ENCODE measurements at places on chromosomes 5 and 9. TPM values are rescaled to one million over a fixed set of nuclear protein-coding genes. Genes with fewer than 3 reads are reported as not detected.

- H3K27ac ChIP-seq = no peak overlapping the region
- DNase-seq = no peak
- H3K27me3 ChIP-seq = no peaks in the 10 kb centered on the region
- no peaks in the 10 kb centered on the region for H3K4me1 ChIP-seq
These were observed 10.5 kb downstream of the SLC38A9 start for GRCh38 chr5:55701462-55702103.

GRCh38 chr5:112983363-112983762, 6.8 kb downstream of the DCP2 start:
- H3K4me3 ChIP-seq = no peak overlapping the region
- no peak for DNase-seq
- H3K27ac ChIP-seq = no peak overlapping the region
- peaks cover 17% of the 10 kb centered on the region for H3K4me1 ChIP-seq
- H3K36me3 ChIP-seq = peaks cover 29% of the 10 kb centered on the region
- H3K27me3 ChIP-seq = no peaks in the 10 kb centered on the region

DNA sequence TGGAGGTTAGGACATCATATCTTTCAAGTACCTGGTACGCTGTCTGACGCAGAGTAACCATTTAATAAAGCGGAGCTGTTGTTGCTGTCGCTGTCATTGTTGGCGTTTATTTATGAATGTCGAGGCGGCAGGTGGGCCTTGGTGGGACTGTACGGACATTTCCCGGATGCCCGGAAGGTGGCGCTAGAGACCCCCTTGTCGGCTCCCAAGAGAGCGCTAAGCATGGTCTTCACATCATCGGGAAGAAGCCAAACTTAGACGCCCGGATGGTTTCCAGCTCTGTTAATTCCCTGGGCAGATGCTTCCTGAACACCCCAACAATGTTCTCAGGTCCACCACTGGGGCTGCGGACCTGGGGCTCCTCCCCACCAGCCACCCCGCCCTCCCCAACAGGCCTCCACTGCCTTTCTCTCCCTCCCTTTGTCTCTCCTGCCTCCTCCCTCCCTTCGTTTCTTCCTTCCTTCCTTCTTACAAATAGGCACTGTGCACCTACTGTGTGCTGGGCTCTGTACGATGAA, 54.1 kb downstream of the DUSP1 start:
- H3K27me3 ChIP-seq = no peaks in the 10 kb centered on the region
- peaks cover 14% of the 10 kb centered on the region for H3K4me1 ChIP-seq

GRCh38 chr9:97413462-97413861, 1.6 kb downstream of the TDRD7 start:
- H3K4me1 ChIP-seq = peaks cover 8% of the 10 kb centered on the region
- H3K27me3 ChIP-seq = peaks cover 7% of the 10 kb centered on the region
- no peak overlapping the region for H3K27ac ChIP-seq
- DNase-seq = no peak
- H3K4me3 ChIP-seq = no peak overlapping the region

DNA sequence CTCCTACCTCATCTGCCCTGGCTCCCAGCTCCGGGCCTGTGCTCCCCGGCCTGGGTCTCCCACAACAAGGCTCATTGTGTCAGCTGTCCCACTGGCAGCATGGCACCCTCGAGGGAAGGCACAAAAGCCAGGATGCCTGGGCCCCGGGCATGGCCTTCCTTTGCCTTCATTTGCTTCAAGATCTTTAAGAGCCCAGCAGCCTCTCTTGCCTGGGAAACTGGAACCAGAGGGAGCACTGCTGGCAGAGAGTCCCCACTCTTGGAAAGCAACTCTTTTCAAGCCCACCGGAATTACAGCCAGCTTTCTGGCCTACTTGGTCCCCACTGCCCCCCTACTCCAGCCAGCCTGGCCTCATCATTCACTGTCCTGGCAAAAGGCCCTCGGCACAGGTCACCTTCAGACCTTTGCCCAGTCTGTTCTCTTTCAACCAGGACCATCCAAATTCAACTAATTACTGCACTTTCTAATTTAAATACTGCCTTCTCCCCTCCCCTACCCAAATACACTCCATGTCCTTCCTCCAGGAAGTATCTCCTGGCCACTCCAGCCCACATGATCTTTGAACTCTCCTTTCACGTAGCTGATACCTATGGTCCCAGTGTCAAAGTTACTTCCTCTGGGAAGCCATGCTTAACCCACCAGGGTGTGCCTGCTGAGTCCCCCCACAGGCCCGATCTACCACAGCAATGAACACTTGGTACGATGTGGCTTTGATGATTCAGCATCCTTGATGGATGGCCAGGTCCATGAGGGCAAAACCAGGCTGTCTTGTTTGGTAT, 8.9 kb downstream of the ZER1 start:
- H3K27ac ChIP-seq = no peak overlapping the region
- no peaks in the 10 kb centered on the region for H3K36me3 ChIP-seq
- H3K27me3 ChIP-seq = no peaks in the 10 kb centered on the region
- no peaks in the 10 kb centered on the region for H3K4me1 ChIP-seq
- DNase-seq = no peak

- no peak overlapping the region for H3K4me3 ChIP-seq
- DNase-seq = no peak
- no peak overlapping the region for H3K27ac ChIP-seq
- H3K27me3 ChIP-seq = peaks cover 30% of the 10 kb centered on the region
- H3K36me3 ChIP-seq = no peaks in the 10 kb centered on the region
These were observed 35.3 kb downstream of the MAT2B start for GRCh38 chr5:163540696-163541095.

GRCh38 chr9:123253204-123253603, 15.2 kb downstream of the STRBP start:
- no peaks in the 10 kb centered on the region for H3K27me3 ChIP-seq
- no peaks in the 10 kb centered on the region for H3K4me1 ChIP-seq
- H3K4me3 ChIP-seq = no peak overlapping the region
- H3K27ac ChIP-seq = no peak overlapping the region

- no peaks in the 10 kb centered on the region for H3K4me1 ChIP-seq
- H3K27me3 ChIP-seq = no peaks in the 10 kb centered on the region
- H3K36me3 ChIP-seq = no peaks in the 10 kb centered on the region
- no peak overlapping the region for H3K4me3 ChIP-seq
These were observed 63.5 kb upstream of the BARX1 start for GRCh38 chr9:94018628-94019027.

- H3K36me3 ChIP-seq = peaks cover 26% of the 10 kb centered on the region
- H3K27me3 ChIP-seq = no peaks in the 10 kb centered on the region
- peak overlapping the region; percentile 100 for H3K4me3 ChIP-seq
- no peak for DNase-seq
- peaks cover 36% of the 10 kb centered on the region for H3K4me1 ChIP-seq
- H3K27ac ChIP-seq = peak overlapping the region; percentile 85
These were observed 360 bp downstream of the KLF4 start for GRCh38 chr9:107489144-107489673.

DNA sequence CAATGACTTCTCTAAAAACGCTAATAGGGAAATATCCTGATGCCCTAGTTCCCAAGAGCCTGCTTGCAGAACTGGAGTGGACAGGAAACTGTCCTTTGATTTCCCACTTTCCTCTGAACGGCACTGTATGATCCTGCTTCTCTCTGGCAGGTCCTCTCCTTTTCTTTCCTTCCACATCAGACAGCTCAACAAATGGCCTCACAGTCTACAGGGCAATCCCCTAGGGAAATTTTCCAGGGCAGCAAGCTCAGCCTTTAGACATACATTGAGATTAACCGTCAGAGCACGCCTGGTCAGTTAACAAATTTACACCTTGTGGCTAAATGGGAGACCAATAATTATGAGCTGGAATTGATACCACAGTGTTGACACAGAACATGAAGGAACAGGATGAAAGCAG, 164.9 kb downstream of the SLC24A2 start:
- no peak for DNase-seq
- H3K4me3 ChIP-seq = no peak overlapping the region
- peaks cover 11% of the 10 kb centered on the region for H3K27me3 ChIP-seq
- H3K36me3 ChIP-seq = no peaks in the 10 kb centered on the region

DNA sequence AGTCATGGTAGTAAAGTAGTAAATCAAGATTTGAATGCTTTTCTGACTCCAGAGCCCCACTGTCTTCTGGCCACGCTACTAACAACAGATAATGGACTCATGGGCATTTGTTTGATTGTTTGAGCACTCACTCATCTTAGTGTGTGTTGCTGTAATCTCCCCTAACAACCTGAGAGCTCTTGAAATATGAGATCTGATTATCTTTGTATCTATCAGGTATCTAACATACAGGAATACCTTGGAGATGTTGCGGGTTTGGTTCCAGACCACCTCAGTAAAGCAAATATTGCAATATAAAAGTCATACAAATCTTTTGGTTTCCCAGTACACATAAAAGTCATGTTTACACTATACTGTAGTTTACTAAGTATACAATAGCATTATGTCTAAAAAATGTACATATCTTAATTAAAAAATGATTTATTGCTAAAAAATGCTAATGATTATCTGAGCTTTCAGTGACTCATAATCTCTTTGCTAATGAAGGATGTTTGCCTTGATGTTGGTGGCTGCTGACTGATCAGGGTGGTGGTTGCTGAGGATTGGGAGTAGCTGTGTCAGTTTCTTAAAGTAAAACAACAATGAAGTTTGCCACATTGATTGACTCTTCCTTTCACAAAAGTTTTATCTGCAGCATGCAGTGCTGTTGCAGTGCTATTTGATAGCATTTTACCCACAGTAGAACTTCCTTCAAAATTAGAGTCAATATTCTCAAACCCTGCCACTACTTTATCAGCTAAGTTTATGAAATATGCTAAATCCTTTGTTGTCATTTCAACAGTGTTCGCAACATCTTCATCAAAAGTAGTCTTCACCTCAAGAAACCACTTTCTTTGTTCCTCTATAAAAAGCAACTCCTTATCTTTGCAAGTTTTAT, 92.2 kb downstream of the ZNF462 start:
- H3K4me3 ChIP-seq = no peak overlapping the region
- DNase-seq = no peak
- H3K27me3 ChIP-seq = no peaks in the 10 kb centered on the region
- no peak overlapping the region for H3K27ac ChIP-seq

DNA sequence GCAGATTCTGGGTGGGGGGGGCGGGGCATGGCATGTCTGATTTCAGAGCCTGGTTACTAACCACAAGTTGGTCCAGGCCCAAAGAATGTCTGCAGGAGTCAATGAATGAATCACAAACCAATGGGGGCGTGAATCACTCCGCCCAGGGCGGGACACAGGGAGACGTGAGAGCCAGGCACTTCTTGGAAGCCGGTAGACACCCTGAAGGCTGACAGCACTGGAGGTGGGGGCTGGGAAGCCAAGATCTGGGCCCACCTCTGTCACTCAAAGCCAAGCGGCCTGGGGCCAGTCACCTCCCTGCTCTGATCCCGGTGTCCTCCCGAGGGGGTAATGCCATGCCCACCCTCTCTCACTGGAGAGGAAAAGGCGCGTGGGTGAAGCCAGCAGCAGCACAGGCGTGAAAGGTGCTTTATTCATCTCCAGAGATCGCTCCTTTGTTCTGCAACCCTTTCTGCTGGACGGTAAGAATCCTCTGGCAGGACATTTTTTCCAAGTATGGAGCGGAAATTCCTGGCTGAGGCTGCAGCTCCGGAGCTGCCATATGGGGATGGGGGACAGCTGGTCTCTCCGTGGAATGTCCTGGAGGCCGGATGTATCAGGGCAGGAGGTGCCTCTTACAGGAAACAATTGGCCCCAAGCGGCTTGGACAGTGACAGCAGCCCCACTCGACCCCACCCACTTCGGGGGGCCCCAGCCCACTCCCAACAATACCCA, 85.0 kb downstream of the STK10 start:
- H3K27me3 ChIP-seq = no peaks in the 10 kb centered on the region
- H3K27ac ChIP-seq = no peak overlapping the region
- peak; percentile 84 for DNase-seq
- peaks cover 26% of the 10 kb centered on the region for H3K4me1 ChIP-seq

DNA sequence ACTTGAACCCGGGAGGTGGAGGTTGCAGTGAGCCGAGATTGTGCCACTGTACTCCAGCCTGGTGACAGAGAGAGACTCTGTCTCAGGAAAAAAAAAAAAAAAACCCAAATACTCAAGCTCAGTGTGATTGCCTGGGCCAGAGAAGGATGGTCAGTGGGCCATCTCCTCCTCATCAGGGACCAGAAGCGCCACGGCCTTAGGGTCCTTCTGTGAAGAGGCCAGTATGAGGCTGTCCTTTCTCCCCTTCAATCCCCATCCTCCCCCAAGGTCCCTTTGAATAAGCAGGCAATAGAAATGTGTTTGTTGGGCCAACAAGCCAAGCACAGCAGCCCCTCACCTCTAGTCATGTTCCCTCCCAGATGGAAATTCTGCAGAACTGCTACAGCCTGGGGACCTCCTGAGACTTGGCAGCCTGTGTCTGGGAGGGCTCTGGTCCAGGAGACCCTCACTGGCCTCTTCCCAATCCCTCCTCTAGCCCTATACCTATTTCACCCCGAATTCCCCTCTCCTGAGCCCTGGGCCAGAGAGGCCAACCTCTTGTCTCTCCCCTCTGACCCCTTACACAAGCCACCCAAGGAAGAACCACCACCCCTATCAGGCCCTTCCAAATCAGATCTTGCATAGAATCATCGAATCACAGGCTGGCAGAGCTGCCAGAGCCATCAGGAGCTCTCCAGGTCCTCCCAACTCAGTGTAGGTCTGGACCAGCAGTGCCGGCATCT, 1.0 kb downstream of the CSF1R start:
- no peak for DNase-seq
- H3K27ac ChIP-seq = no peak overlapping the region
- no peaks in the 10 kb centered on the region for H3K4me1 ChIP-seq
- peaks cover 23% of the 10 kb centered on the region for H3K27me3 ChIP-seq

- H3K27me3 ChIP-seq = no peaks in the 10 kb centered on the region
- no peak overlapping the region for H3K27ac ChIP-seq
- no peak for DNase-seq
- H3K4me3 ChIP-seq = no peak overlapping the region
- peaks cover 26% of the 10 kb centered on the region for H3K4me1 ChIP-seq
These were observed 52.4 kb upstream of the LIFR start for GRCh38 chr5:38608874-38609273.

DNA sequence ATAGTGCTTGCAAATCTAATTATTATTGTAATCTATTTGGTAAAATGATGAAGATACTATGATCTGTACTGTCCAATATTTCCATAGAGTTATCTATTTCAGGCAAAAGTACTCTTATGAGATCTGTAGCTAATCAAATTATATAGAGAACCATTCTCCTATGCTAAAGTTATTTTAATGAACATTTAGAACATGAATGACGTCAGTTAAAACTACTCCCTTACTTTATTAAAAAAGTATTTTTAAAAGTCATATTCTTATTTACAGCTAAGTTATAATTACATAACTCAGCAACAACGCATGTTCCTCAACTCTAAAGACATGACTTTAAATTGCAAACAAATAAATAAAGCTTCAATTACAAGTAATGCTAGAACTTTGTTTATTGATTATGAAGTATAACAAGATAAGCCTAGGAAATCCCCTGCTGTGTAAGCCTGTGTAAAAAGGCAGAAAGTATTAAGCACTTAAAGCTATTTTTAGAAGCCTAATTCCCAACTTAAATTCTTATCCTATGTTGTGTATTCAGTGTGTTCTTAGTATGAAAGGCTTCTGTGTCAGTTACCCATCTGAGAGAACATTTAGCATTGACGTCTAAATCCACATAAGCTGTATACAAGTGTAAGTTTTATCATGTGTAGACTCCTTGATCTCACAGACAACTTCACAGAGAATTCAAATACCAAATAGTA, 285.7 kb downstream of the HCN1 start:
- H3K36me3 ChIP-seq = no peaks in the 10 kb centered on the region
- no peaks in the 10 kb centered on the region for H3K4me1 ChIP-seq
- no peak for DNase-seq
- H3K4me3 ChIP-seq = no peak overlapping the region
- H3K27me3 ChIP-seq = no peaks in the 10 kb centered on the region

GRCh38 chr5:98638701-98639100, 134.8 kb upstream of the RGMB start:
- H3K4me1 ChIP-seq = no peaks in the 10 kb centered on the region
- no peak overlapping the region for H3K27ac ChIP-seq
- H3K36me3 ChIP-seq = no peaks in the 10 kb centered on the region
- no peaks in the 10 kb centered on the region for H3K27me3 ChIP-seq

Gene HRCT1
- 3.6 TPM for total RNA-seq

Gene NFIB
- total RNA-seq = 29.0 TPM

Gene IFNK
- not detected for total RNA-seq

Gene SLC6A19
- total RNA-seq = not detected

Gene HSPB3
- total RNA-seq = not detected

Gene PCA3
- not detected for total RNA-seq
